ENCODE measurements at places on chromosomes 1 and 21.

- no peak for DNase-seq
These were observed 8.3 kb downstream of the TSACC start for GRCh38 chr1:156346636-156347035.

DNA sequence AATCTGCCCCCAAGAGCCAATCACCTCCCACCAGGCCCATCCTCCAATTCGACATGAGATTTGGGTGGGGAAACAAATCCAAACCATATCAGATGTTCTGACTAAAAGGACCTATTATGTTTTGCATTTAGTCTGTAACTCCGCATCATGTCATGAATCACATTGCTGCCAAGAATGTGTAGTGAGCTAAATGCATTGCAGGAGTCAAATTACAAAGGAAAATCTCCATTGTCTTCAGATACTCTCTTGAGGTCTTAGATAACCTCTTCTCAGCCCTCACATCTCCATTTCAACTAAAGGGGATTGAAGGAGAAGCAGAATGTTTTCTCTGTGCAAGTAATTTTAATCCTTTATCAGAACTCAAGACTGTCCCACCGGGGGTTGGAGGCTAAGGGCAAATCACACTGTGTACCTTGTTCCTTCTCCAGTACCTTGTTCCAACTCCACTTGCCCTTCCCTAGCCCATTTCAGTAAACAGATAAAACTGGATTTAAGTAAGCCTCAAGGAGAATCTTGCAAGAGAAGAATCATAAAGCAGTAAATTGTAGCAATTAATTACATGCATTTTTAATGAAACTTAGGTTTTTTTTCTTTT is 34.1 kb downstream of the EXTL2 start:
- DNase-seq, result no peak

DNA sequence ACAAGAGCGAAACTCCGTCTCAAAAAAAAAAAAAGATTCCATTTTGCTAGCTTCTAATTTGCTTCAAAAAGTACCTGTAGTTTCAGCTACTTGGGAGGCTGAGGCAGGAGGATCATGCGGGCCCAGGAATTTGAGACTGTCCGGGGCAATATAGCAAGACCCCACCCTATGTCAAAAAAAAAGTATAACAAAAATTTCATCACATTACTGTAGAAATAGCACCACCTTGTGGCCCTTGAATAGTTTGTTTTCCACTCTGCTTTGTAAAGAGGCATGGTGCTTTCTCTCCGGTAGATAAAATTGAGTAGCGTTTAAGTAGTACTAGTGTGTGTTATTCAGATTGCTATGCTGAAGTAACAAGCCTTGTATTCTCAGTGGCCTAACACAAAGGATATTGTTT is 18.2 kb upstream of the MSTO1 start:
- peak; percentile 66 for DNase-seq

GRCh38 chr1:214367841-214368240 is 86.9 kb downstream of the SMYD2 start:
- DNase-seq, result no peak

DNA sequence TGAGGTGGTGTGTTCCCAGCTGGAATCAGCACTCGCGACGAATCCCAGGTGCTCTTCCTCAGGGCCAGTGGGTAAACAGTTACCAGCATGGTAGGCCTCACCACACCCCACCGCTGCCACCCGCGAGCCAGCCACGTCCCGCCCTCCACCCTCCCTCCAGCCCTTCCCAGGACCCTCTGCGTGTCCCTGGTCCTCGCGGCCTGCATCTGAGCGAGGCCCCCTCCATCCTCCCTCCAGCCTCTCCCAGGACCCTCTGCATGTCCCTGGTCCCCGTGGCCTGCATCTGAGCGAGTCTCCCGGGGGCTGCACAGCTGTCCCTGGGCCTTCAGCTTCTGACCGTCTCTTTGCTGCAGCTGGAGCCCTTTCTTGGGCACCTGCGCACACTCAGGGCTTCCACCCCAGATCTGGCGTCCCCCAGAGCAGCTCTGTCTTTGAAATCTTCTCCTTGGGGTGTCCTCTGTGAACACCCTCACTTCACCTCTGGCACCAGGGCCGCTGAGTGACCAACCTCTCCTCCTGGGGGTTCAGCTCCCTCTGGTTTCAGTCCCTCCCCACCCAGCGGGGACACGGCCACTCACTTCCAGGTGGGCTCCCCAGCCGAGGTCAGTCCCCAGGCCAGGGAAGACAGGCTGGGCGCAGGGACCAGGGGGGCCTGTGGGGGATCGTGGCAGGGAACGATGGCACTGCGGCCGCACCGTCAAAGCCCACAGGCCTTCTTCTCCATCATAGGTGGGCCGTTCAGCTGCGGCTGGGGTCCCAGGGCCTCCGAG is 57.8 kb upstream of the COL6A2 start:
- no peak for DNase-seq

- DNase-seq, result no peak
These were observed 43.7 kb downstream of the RHOU start for GRCh38 chr1:228778961-228779360.

GRCh38 chr1:110087812-110088738 is 17.6 kb upstream of the ALX3 start:
- DNase-seq, result peak; percentile 68

DNA sequence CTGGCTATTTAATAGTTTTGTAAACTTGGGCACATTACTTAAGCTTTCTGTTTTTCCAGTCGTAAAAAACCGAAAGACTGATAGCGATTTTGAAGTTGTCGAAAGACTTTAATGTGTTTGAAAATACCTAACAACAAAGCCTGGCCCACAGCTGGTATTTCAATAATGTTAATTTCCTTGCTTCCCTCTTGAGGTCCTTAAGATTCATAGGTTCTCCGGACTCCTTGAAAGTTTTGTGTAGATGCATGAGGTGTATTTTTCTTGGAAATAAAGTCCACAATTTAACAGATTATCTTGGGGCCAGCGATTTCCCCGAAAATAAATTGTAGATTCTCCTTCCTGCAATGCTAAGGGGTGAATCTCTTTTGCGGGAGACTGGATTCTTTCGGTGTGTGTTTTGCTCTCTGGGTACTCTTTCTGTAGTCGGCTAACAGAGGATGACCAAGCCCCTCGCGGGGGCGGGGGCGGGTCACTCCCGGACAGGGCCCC is 735 bp upstream of the YTHDF2 start:
- DNase-seq, result no peak

- no peak for DNase-seq
These were observed 720 bp upstream of the F3 start for GRCh38 chr1:94542088-94542870.

GRCh38 chr1:65149351-65150107 is 1.5 kb downstream of the AK4 start:
- no peak for DNase-seq

DNA sequence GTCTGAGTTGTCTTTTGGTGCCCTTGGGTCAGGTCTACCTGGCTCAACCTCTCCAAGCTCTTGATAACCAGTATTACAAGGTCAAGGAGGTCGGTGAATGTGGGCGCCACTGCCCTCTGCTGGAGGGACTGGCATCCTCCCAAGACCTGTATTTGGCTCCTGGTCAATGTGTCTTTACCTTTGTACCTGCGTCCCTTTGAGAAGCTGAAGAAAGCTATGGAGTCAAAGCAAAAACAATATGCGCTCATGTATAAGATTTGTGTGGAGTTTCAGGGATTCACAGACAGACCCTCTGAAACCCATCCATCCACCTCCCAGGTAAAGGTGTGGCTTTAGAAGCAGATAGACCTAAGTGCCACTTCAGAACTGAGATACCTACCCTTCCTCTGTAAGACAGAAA is 61.8 kb upstream of the NBL1 start:
- no peak for DNase-seq

DNA sequence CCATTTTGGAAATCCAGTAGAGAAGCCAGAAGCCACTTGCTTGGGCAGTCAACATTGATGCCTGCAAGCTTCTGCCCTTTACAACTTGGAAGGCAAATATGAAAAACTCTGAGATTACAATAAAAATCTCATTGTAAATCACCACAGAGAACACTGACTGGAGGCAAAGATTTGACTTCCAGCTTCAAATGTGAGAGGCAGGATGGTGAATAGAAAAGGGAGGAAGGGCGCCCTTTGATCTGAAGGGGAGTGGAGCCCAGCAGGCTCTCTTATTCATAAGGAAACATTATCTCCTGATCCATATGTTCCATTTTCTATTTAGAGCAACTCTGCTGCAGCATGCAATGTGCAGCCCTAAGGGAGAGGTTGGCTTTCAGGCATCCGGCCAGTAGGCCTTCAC is 348.3 kb downstream of the AJAP1 start:
- DNase-seq, result no peak

- DNase-seq, result no peak
These were observed 54.4 kb downstream of the CNIH3 start for GRCh38 chr1:224670506-224670905.

DNA sequence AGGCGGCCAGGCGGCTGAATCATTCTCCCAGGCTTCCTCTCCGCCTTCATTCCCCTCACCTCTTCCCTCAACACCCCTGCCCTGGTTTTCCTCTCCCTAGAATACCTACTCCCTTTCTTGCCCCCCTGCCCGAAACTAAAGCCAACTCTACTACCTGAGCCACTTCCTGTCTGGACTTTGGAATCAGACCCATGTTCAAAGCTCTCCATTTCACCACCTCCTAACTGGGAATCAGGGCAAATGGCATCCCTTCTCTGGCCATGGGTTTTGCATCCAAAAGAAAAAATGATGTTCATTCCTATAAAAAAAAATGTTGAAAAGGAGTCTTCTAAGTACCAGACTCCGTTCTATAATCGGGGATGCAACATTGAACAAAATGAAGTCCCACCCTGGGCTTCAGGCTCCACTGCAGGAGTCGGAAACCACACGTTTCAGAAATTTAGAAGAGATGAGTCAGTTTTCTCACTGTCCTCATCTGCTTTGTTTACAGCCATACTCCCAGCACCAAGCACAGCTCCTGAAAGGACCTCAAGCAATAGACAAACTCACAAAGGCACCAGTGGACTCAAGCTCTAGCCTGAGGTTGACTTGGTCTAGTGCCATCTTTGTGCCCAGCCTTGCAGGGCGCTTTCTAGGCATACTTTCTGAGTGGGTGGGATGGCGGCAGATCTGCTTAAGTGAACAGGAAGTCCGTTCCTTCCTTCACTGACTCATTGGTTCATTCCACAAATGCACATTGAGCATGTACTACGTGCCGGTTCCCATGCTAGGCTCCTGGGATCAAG is 176.2 kb downstream of the IGSF21 start:
- no peak for DNase-seq

DNA sequence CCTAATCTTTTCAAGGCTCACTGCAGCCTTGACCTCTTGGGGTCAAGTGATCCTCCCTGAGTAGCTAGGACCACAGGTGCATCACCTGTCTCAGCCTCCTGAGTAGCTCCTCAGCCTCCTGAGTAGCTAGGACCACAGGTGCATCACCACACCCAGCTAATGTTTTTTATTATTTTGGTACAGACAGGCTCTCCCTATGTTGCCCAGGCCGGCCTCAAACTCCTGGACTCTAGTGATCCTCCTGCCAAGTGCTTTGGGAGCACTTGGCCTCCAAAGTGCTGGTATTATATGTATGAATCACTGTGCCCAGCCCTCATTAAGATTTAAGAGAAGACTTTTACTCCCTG is 58.5 kb upstream of the S1PR1 start:
- DNase-seq, result no peak

GRCh38 chr1:206913766-206914537 is 7.8 kb downstream of the FCMR start:
- no peak for DNase-seq

- peak; percentile 74 for DNase-seq
These were observed 142.8 kb upstream of the COA6 start for GRCh38 chr1:234230414-234230862.

DNA sequence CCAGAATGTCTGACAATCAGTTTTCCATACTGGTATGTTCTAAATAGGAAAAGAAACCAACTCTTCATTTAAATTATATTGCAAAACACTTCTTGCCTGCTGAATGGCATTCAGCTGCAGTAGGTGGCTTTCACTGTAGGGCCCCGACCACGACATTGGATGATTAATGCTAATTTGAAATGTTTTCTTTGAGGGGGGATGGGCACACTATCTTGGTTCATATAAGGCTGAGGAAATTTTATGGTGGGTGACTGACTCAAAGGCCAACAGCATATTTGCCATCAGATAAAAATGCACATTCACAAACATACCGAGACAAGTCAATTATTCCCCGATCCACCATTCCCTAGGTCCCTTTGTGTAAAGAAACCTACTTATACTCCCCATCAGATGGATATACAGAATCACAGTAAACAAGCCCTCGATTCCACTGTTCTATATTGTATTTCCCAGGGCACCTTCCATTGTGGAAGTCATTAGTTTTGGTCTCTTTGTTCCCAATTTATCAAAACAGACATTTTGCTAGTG is 464.2 kb upstream of the DAB1 start:
- DNase-seq, result no peak

GRCh38 chr1:201551877-201552731 is 13.2 kb downstream of the NAV1 start:
- no peak for DNase-seq

- DNase-seq, result peak; percentile 83
These were observed 119.9 kb upstream of the VAMP3 start for GRCh38 chr1:7651203-7651602.

DNA sequence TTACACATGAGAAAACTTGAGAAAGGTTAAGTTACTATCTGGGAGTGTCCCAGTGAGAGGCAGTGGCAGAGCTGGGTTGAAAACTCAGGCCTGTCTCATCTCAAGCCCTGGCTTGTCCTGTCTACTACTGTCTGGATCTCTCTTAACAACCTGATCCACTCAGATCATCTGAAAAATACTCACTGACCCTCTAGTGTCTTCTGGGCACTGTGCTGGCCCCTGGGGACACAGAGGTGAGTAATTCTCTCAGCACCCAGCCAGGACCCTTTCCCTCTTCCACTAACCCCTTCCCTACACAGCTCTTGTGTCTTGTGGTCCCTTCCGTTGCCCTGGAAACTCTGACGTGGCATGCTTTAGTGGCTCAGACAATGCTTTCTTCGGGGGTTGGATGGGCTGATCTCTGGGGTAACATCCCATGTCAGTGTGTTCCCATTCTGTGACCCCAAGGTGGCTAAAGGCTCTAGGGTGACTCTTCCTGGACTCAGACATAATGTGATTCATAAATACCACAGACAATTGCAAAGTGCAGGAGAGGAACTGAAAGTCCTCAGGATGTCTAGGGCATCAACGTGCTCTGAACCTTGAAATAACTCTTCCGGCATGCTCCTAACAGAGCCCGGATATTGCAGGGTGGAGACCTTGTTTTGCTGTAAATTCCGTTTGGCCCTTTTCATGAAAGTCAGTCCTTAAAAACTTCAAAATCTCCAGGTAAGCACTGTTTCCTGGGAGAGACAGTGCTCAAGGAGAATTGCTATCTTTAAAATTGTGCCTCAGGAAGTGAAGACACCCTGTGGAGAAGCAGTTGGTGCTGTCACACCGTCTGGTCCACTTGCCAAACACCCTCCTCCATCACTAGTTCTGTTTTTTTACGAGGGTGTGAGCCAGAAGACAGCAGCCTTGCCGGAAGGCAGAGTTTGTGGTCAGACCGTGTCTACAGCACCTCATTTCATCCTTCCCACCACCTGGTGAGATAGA is 4.0 kb downstream of the SHISAL2A start:
- no peak for DNase-seq
